ENCODE measurements at places on chromosomes 2 and 18. TPM values are rescaled to one million over a fixed set of nuclear protein-coding genes. Genes with fewer than 3 reads are reported as not detected.
A peak's percentile ranks its signal among the peaks of the same experiment; 100 is the strongest.

- DNase-seq: no peak
Measured at GRCh38 chr2:241909769-241910168, 40.2 kb downstream of the RTP5 start.

- DNase-seq: no peak
Measured at GRCh38 chr2:42965196-42965595, 172.8 kb upstream of the HAAO start.

GRCh38 chr2:74675090-74675489 lies 21.0 kb downstream of the SEMA4F start:
- DNase-seq: no peak

DNA sequence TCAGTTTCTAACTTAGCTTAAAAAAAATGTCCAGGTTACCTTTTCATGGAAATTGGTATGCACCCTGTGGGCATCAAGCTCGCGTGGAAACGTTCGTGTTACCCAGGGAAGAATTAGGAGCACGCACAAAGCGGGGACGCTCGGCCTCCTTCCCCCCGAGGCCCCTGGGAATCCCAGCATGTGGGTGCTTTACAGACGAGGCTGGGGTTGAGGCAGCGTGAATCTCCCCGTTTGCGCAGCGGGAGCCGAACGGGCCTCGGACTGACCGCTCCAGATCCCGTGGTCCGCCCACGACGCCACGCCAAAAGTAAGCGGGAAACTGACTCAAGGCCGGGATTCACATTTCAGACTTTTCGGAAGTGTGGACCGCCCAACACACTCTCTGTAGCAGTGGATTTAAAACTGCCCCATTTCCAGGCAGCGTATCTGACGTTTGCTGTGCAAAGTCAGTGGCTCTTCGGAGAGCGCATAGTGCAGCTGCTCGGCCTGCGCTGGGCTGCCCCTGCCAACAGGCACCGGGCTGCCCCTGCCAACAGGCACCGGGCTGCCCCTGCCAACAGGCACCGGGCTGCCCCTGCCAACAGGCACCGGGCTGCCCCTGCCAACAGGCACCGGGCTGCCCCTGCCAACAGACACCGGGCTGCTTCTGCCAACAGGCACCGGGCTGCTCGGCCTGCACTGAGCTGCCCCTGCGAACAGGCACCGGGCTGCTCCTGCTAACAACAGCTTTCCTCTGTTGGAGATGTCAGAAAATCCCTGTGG lies 49.7 kb downstream of the SH3YL1 start:
- DNase-seq: no peak

DNA sequence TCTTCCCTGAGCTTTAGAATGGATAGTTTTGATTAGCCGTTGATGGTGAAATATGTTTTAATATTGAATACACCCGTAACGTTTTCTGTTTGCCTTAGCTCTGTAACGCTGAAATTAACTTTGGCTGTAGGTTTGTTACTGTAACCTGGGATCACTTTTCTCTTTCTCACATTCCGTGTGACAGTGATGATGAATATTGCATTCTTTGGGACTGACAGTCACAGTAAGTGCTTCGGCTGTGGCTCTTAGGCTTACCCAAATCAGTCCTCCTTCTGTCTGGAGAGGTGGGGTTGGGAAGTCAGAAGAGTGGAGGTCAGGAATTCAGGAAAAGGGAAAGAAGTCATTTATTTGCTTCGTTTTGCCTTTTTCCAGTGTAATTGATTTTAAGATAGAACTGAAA lies 18.0 kb downstream of the RMC1 start:
- no peak for DNase-seq

- DNase-seq: peak; percentile 33
Measured at GRCh38 chr2:216017365-216017764, 4.0 kb upstream of the MREG start.

DNA sequence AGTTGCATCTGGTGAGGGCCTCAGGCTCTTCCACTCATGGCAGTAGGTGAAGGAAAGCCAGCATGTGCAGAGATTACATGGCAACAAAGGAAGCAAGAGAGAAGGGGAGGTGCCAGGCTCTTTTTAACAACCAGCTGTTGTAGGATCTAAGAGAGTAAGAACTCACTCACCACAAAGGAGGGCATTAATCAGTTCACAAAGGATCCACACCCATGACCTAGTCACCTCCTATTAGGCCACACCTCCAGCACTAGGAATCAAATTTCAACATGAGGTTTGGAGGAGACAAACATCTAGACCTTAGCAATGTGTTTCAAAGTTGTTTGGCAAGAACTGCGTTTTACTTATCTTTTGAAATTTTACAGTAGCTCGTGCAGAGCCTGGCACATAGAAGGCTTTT lies 20.5 kb upstream of the REG3A start:
- DNase-seq: no peak

The VIT gene
- total RNA-seq: 1.4 TPM

The ZNF892 gene
- 6.8 TPM for total RNA-seq

The LIMS1 gene
- total RNA-seq: 4.5 TPM

The MSTN gene
- not detected for total RNA-seq

The ACOXL gene
- 1.1 TPM for total RNA-seq
